ENCODE measurements at places on chromosomes 2 and 18. TPM values are rescaled to one million over a fixed set of nuclear protein-coding genes. Genes with fewer than 3 reads are reported as not detected.

GRCh38 chr18:76842837-76843530 is 20.6 kb downstream of the ZNF236 start:
- DNase-seq: no peak

GRCh38 chr2:201971531-201972228 is 62.0 kb upstream of the FZD7 start:
- DNase-seq: peak; percentile 81

- DNase-seq: no peak
These were observed 29.2 kb downstream of the SMARCAL1 start for GRCh38 chr2:216441308-216442010.

GRCh38 chr2:128287780-128288735 is 30.6 kb downstream of the HS6ST1 start:
- no peak for DNase-seq

DNA sequence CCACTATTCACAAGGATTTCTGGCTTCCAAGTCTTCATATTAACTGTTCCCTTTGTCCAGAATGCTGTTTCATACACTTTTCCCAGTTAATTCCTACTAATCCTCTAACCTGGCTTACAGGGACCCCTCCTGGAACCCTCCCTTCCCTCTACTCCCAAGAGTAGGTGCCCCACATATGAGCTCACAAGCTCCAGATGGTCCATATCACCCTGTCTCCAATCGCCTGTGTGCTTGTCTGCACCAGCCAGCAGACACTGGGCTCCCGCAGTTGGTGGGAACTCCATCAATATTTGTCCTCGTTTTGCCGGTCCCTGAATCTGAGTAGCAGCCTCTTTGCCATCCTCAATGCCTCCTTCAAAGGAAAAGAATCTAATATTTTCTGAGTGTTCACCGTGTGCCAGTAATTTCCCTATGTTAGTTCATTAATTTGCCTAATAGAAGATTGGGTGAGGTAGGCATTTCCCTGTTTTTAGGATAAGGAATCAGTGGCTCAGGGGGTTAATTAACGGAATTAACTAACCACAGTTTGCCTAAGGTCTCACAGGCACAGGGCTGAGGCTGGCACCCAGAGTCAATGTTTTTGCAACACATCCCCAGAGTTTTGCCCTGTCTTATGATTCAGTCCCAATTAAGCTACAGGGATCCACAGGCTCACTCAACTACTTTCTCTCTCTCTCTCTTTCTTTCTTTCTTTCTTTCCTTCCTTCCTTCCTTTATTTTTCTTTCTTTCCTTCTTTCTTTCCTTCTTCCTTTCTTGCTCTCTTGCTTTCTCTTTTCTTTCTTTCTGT is 141.6 kb upstream of the CYP1B1 start:
- DNase-seq: no peak

GRCh38 chr2:177291701-177292100 is 27.2 kb upstream of the NFE2L2 start:
- no peak for DNase-seq

DNA sequence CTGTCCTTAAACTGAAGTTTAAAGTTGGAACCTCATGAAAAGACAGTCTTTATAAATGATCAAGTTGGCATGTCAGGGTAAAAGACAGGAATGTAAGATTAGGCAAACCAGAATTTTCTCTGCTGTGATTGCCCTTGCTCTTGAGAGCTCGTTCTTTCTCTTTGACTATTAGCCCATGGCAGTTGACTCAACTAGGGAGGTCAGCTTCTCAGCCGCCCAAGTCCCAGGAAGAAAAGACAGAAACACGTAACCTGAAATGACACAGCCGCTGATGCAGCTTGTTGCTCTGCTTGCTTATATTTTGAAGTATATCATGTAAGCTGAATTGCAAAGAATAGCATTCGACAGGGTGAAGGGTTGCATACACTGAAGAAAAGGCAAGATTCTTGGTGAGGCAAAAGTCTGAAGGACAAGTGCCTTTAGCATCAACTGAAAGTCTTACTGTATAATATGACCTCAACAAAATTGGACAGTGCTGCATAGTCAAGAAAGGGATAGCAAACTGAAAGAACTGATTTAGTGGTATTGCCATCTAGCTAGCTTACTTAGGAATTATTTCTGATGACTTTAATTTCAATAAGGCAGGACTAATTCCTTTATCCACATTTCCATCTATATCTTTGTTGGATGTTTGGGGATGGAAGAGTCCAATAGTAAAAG is 54.7 kb downstream of the ARHGAP15 start:
- no peak for DNase-seq

DNA sequence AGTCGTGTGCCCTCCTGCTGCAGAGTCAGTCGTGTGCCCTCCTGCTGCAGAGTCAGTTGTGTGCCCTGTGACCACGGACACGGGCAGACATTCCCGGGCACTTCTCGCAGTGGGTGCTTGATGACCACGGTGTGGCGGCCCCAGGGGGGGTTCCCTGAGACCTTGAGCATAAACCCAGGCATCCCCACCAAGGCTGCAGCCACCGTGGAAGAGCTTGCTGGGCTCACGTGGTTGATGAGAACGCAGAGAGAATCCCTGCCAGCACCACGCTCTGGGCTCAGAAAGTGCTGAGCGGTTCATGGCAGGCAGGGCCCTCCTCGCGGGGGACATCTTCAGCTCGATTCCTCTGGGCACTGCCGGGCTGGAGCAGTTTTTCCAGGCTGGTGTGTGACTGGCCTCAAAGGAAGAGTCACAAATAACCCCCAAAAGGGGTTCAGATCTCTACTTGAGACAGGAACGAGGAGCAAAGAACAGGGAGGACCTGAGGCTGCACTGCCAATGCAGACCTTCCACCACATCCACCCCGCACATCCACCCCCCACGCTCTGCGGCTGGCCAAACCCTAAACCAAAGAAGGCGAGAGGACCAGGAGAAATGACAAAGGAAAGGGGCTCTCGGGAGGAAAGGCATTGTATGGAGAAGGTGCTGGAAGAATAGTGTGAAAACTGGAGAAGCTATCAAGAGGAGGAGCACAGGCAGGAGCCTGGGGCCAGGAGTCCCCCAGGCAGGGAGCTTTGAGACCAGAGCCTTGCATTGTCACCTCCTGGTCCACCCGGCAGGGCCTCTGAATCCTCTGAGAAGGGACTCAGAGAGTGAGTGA is 8.4 kb upstream of the PER2 start:
- DNase-seq: no peak

DNA sequence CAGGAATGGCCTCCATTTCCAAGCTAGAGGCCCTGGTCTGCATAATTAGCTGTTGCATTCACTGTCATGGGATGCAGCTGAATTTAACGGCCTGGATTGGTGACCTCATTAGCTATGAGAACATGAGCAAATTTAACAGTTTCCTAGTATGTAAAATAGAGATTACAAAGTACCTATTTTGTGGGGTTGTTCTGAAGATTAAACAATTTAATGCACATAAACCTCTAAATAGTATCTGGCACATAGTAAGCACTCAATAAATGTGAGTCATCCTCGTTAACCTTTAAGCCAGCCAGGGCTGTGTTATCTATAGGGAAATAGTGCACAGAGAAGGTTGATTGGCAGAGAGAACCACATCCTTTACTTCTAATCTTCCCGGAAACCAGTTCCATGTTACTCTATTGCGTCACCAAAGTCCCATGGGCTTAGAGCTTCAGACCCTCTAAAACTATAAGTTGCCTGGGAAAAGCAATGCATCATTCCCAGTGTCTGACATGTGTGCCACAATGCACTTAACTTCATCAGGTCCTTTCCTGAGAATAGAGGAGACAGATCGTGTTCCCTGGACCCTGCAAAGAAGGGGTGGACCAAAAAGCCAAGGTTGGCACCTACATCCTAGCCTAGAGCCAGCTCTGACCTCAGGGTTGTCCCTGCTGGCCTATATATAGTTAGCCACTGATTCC is 196.5 kb downstream of the LNPK start:
- DNase-seq: peak; percentile 1

GRCh38 chr2:170505631-170506275 is 209.4 kb upstream of the SP5 start:
- DNase-seq: no peak

GRCh38 chr2:19000776-19001175 is 357.6 kb downstream of the OSR1 start:
- DNase-seq: no peak

GRCh38 chr18:7021994-7022840 is 95.4 kb downstream of the LAMA1 start:
- peak; percentile 73 for DNase-seq

GRCh38 chr2:60659026-60659425 is 97.0 kb upstream of the PAPOLG start:
- DNase-seq: no peak

DNA sequence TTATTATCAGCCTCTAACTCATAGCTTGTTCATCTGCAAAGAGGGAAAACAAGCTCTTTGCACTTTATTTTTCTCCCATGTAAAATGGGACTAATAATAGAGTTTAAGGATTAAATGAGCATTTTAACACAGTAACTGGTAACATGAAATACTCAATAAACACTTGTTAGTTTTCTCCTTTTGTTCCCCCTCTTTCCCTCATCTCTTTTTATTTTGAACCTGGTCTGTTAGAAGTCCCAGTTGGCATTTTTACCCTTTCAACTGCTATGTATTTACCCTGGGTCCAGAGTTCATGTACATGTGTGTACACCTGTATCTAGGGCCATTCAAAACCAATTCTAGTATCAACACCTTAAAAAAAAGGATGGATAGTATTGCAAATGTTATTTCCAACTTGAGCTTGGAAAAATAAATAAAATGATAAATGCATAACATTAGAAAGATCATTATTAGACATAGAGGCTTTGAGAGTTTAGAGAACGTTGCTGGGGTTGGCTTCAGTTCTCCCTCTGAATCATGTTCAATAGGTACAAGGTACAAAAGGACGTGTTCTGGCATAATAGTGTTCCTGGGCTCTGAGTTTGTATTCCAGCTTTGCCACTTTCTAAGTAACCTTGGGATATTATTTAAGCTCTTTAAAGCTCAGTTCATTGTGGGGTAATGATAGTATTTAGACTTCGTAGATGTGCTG is 5.2 kb upstream of the VPS54 start:
- no peak for DNase-seq

- no peak for DNase-seq
These were observed 4.4 kb downstream of the FBLN7 start for GRCh38 chr2:112142525-112143078.

- DNase-seq: no peak
These were observed 51.4 kb upstream of the TRIB2 start for GRCh38 chr2:12665334-12665733.

Gene RESP18
- total RNA-seq: not detected

Gene TBC1D8
- total RNA-seq: 5.1 TPM

Gene AP1S3
- total RNA-seq: 3.0 TPM

Gene RAMP1
- total RNA-seq: 35.8 TPM

Gene TRIM43
- not detected for total RNA-seq

Gene SOS1
- total RNA-seq: 6.8 TPM

Gene ARHGEF33
- 0.02 TPM for total RNA-seq

Gene GTF2A1L
- total RNA-seq: not detected

Gene CD302
- total RNA-seq: 7.4 TPM

Gene MC4R
- total RNA-seq: not detected

Data from M059J (cell line).